Esophagus (tissue), 2 donors: ENCODE measurements at places on chromosomes 11 and 22. TPM values are rescaled to one million over a fixed set of nuclear protein-coding genes. Genes with fewer than 3 reads are reported as not detected.

KCNJ4 gene
- polyA plus RNA-seq: not detected

ACTN3 gene
- polyA plus RNA-seq: 0.02 TPM

KDM4E gene
- not detected for polyA plus RNA-seq

ACR gene
- 0.20 TPM for polyA plus RNA-seq

AP2A2 gene
- polyA plus RNA-seq: 17.3 TPM

KRTAP5-8 gene
- 0.31 TPM for polyA plus RNA-seq

POTEH gene
- not detected for polyA plus RNA-seq

FBLN1 gene
- 18.8 TPM for polyA plus RNA-seq

OR6Q1 gene
- not detected for polyA plus RNA-seq

MARK2 gene
- 29.9 TPM for polyA plus RNA-seq
